ENCODE measurements at places on chromosomes 3 and 15.

DNA sequence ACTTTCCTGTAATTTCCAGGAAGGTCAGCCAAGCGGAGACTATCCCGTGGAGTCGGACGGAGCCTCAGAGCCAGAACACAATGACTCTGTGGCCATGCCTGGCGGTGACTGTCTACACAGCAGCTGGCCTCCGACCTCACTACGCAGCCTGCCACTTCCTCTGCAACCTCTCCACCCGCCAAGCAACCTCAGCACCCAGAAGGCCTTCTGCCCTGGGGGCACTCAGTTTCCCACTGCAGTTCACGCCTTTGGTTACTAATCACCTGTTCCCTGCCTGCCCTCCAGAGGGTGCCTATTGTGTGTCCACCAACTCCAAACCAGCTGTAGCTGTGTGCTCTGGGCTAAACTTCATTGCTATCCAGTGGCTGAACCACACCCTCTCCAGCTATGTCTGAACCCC is 44.0 kb downstream of the TM2D3 start:
- no peak for DNase-seq

GRCh38 chr3:126259411-126260391 is 79.3 kb upstream of the ALDH1L1 start:
- DNase-seq: no peak

- no peak for DNase-seq
Measured at GRCh38 chr3:56837196-56837955, 35.6 kb upstream of the ARHGEF3 start.

DNA sequence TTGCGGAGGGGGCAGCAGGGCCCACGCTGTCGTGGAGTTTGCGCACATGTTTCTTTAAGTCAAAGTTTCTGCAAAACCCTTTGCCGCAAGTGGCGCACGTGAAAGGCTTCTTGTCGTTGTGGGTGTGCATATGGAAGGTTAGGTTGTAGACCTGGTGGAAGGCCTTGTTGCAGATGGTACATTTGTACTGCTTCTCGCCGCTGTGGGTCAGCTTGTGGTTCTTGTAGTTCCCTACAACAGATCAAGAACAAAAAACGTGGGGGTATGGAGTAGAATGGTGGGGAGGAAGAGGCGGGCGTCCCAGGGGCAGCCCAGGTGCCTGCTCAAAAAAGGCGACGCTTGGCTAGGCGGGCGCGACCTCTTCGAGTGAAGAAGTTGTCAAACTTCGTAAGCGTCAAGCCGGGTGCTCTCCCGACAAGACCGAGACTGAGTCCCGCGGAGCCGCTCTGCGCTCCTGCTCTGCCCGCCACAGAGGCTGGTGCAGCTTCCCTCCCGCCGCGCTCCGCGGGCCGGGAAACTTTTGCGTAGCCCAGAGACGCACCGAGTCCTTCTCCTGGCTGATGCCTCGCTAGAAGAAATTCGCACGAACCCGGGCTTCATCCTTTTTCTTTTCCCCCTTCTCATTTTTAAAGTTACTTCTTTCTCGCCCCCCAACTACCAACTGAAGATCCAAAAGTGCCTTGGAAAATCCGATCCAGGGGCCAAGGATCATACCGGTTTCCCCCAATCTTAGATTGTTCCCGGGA is 3.1 kb downstream of the FEZF2 start:
- DNase-seq: no peak

- DNase-seq: no peak
Measured at GRCh38 chr3:35745351-35745750, 106.0 kb downstream of the ARPP21 start.

DNA sequence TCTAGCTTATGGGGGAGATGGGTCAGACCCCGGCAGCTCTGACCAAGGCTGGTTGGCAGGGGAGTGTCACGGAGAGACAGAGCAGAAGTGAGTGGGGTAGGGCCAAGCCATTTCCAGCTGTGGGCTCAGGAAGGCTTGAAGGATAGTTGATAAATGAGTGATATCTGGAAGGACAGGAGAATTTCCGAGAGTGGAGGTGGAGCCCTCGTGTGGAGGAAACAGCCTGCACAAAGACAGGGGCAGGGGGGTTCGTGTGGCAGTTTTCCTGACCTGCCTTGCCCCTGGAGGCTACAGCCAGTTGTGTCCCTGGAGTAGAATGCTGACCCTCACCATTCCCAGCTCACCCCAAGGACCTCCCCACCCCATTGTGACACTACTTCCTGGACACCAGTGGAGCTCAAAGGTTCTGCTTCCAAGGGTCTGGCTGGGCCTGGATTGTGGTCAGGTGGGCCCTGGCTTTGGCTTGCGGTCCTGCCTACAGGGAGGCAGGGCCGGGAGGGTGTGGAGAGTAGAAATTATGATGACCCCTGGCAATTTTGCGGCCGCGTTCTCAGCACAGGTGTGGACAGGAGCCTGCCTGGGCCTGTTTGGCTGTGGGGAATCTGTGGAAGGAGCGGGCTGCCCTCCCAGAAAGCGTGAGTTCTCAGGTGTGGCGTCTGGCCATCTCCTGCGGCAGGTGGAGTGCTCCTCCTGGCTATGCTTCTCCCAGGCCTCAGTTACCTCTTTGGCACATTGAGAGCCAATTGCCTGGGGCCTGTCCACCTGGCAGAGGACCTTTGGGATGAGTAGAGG is at the start of gene SLC22A14:
Gene SLC22A14 (plus strand): TSS at position 400 of the 792 bp plus-strand sequence. CDS start 23,733 bp downstream, outside the sequence.
- DNase-seq: no peak

- no peak for DNase-seq
Measured at GRCh38 chr3:188607805-188608315, 453.9 kb downstream of the LPP start.

All from H54 (cell line).